ENCODE measurements at places on chromosomes 7 and 10.

- DNase-seq: no peak
Measured at GRCh38 chr10:132928261-132928660, 14.1 kb downstream of the CFAP46 start.

- no peak for DNase-seq
Measured at GRCh38 chr7:138465046-138465445, 5.0 kb downstream of the TRIM24 start.

DNA sequence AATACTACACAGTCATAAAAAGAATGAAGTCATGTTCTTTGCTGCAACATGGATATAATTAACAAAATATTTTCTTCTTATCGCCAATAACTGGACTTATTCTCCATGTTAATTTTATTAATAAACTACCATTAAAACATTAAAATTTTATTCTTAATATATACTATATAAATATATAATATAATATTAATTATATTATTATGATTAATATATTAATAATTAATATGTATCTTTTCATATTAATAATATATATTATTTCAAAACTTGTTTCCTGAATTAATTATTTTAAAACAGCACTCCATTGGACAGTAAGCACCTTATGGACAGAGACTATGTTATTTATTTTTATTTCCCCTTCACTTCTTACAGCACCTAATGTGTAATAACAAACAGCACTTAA, 182.8 kb downstream of the ARL4A start:
- no peak for DNase-seq

DNA sequence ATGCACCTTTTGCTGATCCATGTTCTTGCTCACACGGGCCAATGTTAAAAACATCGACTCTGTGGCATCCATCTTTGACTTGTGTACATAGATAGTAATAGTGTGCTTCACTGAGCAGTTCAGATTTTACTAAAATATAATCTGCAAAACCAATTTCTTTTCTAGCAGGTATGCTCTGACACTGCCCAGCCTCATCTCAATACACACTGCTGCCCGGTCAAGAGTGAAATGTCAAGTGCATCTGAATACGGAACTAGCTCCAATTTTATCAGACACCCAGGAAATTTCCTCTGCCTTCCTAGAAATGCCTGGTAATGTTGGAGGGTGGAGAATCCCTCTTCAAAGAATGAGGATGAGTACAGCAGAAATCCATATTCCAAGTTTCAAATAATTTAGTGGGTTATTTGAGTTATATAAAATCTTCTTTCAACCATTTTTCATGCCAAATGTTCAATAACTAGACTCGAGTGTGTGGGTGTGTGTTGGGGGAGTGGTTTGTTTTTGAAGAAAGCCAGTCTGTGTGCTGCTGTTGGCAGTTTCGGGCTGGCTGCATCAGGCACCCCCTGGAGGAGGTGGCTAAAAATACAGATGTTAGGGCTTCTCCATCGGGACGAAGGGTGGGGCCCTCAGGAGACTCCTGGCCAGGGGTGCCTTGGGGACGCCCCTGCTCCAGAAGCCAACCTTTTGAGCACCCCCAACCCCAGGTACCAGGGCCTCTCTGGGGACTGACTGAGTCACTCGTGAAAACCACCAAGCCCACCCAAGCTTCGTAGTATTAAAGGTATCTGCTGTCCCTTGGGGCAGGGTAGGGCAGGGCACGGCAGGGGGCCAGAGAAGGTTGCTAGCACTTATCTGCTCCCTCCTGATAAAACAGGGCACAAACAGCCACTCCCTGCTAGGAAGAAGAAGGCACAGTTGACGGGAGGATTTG, 15.4 kb downstream of the CTBP2 start:
- DNase-seq: no peak

- DNase-seq: no peak
Measured at GRCh38 chr10:65194555-65194954, 1673.4 kb downstream of the REEP3 start.

- DNase-seq: no peak
Measured at GRCh38 chr10:4240608-4241197, 455.7 kb upstream of the KLF6 start.

- no peak for DNase-seq
Measured at GRCh38 chr7:25832456-25832855, 319.5 kb upstream of the NFE2L3 start.

DNA sequence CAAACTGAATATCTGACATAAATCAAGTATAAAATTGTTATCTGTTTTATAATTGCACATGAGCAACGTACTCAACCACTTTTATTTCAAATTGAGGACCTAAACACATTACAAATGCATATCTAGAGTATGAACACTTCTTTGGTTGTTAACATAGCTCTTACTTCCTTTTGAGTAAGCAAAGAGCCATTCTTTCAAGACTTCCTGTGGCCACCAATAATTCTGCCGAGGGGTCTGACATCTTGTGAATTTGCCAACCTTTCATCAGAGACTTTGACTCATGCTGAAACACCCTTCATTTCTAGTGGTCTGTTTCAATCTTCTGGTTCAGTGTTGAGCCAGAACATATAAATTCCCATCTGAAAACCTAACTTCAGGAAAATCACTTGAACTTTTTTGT, 59.4 kb downstream of the CDK14 start:
- DNase-seq: no peak

DNA sequence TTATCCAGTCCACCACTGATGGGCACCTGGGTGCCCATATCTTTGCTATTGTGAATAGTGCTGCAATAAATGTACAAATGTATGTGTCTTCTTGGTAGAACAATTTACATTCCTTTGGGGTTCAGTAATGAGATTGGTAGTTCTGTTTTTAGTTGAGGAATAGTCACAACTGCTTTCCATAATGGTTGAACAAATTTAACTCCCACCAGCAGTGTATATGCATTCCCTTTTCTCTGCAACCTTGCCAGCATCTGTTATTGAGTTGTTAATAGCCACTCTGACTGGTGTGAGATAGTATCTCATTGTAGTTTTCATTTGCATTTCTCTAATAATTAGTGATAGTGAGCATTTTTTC, 27.8 kb downstream of the COA1 start:
- no peak for DNase-seq

- no peak for DNase-seq
Measured at GRCh38 chr10:87546210-87546609, 41.5 kb downstream of the MINPP1 start.

- no peak for DNase-seq
Measured at GRCh38 chr7:44852590-44852989, 4.7 kb upstream of the H2AZ2 start.

GRCh38 chr7:3895341-3896116, 594.5 kb downstream of the SDK1 start:
- no peak for DNase-seq

GRCh38 chr7:75889826-75890225, 11.0 kb downstream of the RHBDD2 start:
- no peak for DNase-seq

DNA sequence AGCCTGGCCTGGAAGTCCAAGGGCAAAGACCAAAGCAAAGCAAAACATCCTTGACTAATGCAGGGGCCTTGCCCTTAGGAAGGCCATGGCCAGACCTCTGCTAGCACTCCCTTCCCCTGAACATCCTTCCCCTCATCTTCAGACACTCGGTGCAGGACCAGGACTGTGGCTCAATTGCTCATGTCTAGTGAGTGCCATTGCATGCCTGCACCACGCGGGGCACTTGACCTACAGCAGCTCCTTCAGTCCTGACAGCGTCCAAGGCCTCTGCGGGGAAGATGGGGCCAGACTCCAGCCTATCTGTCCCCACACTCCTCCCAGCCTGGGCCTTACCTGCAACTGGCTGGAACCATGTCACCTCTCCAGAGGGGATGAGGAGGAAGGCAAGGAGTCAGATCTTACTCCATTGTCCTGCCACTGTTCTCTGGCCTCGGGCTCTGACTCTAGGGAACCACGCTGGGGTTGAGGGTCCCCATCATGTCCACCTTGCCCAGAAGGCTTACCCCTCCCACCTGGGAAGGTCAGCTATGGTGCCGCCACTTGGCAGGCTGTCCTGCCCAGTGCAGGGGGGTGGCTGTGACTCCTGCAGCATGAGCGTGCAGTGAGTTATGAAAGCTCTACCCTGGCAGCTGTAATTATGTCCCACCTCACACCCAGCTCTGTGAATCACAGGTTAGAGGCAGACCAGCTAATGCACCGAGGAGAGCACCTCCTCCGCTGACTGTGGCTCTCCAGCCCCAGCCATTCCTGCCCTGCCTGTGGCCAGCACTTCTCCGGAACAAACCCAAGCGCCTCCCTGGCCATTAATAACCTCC, 16.1 kb downstream of the DRGX start:
- DNase-seq: no peak

DNA sequence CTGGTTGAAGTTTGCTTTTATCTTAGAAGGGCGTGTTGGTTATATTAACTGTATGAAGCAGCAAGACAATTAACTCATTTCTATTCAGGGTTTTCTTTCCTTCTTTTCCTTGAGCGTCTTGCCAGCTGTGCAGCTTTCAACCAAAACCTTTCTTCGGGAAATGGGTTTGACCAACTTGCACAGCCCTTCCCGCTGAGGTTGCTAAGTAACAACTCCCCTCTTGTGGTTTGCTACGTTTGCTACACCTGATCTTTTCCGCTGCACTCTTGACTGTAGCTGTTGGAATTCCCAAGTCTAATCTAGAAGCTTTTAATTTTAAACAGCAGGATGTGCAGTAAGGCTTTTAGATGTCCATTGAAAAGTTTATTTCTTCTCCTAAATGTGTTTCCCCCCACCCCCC, 116.9 kb downstream of the CDCA7L start:
- DNase-seq: no peak

- no peak for DNase-seq
Measured at GRCh38 chr10:30088178-30088577, 28.8 kb upstream of the JCAD start.
